ENCODE measurements at places on chromosomes 7 and 10.

DNA sequence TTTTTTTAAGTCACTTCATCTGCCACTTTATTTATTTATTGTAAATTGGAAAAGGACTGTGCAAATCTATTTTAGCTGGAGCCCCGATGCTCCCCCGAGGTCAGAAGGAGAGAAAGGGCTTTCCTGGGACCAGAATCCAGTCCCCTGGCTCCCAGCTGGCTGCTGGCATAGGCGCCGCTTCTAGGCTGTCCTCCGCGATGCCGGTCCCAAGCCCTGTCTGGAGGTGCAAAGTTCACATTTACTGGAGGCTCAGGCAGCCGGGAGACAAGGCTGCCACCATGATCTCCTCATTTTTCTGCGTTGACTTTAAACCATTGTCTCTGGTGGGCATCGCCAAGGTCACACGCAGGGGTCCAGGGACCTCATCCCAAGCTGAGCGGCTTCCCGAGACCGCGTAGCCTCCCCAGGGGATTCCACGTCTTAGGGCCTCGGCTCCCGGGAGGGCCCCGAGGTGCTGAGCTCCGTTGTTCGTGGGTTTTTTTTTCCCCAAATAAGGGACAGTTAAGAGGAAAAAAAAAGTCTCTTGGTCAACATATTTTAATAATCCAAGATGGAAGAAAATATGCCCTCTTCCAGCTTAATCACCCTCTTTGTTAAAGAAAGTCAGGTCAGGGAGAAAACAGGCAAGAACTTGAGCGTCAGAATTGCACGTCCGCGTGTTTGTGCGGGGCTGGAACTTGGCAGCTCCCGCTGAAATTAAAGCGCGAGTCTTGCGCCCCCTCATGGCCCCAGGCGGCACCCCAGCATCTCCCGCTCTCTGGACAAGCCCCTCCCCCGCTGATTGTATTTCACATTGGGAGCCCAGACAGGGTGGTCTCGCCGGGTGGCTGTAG, 11.9 kb downstream of the RGR start:
- DNase-seq, result peak; percentile 75

DNA sequence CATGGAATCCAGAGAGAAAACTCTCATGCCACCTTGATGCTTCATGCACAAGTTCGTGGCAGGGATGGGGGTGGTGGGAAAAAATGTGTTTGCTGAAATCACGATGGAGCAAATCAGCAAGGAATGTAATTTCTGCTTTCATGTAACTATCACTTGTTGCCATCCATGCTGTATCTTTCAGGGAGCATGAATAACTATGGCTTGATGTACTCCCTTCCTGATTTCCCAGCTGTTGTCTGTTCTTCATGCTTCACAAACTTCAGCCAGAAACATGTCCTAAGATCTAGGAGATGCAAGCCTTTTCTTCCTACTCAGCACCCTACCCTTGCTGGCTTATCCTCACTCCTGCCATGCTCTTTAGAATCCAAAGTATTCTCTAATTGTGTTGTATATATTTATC, 64.0 kb downstream of the LRRC4 start:
- DNase-seq, result no peak

GRCh38 chr10:114498413-114499111, 94.3 kb upstream of the AFAP1L2 start:
- no peak for DNase-seq

DNA sequence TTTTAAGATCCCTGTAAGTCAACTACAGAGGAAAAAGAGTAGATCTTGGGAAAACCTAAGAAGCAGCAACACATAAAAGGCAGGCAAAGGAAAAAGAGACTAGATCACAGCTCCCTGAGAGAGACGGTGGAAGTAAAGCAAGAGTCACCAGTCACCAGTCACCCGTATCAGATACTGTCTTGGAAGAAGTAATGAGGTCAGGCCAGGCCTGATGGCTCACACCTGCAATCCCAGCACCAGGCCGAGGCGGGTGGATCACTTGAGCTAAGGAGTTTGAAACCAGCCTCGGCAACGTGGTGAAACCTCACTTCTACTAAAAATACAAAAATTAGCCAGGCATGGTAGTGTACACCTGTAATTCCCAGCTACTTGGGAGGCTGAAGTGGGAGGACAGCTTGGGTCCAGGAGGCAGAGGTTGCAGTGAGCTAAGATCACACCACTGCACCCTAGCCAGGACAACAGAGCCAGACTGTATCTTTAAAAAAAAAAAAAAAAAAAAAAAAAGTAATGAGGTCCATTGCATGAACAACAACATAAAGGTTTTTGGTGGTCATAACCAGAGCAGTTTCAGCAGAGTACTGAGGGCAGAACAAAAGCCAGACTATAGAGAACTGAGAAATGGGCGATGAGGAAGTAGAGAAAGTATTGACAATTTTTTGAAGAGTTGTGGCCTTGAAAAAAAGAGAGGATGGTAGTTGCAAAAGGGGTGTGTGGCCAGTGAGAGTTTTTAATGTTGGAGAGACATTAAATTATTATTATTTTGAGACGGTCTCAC, 16.9 kb downstream of the ZNF713 start:
- DNase-seq, result no peak

DNA sequence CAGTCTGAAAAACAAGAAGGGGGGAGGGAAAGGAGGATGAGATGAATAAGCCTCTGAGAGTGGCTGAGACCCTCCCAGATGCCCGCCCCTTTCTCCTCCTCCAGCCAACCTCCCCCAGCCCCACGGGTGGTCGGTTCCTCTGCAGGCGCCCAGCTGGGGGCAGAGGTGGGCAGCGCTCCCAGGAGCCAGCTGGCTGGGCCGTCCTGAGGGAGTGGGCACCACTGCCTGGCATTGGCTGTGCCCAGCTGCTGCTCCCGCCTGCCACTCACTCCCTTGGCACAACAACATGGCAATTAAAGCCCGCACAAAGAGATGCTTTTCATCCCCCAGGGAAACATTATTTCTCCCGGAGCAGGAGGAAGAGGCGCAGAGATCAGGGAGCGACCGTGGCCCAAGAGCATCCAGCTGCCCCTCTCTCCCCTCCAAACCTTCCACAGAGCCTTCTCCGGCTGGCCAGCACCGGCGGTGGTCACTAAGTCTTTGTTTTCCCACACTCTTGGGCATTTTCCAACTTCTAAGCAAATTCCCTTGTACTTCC, 107.2 kb downstream of the SPDYE5 start:
- DNase-seq, result no peak

DNA sequence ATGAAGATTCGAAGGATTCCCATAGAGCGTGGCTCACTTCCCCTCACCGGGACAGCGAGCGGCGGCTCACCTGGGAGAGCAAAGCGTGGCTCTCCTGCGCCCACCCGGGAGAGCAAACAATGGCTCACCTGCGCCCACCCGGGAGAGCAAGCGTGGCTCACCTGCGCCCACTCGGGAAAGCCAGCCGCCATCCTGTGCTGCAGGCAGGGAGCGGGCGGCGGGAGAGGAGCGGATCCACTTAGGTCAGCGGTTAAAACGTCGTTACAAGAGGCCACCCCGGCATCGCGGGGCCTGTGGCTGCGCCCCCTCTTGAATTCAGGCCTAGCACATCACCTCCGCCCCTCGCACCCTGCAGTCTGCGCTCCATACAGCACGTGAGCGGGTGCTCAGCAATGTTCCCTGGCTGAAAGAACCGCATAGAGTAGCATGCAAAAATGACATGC, 461 bp upstream of the FIGNL1 start:
- DNase-seq, result no peak

GRCh38 chr10:66098595-66099480, 827.0 kb upstream of the LRRTM3 start:
- DNase-seq, result no peak

Data from activated CD8-positive, alpha-beta memory T cell treated with anti-CD3 and anti-CD28 coated beads for 24 hours (primary cell).